ENCODE measurements at places on chromosomes 2 and 18.

- no peak for DNase-seq
These were observed 17.3 kb downstream of the PIK3C3 start for GRCh38 chr18:41972067-41972925.

DNA sequence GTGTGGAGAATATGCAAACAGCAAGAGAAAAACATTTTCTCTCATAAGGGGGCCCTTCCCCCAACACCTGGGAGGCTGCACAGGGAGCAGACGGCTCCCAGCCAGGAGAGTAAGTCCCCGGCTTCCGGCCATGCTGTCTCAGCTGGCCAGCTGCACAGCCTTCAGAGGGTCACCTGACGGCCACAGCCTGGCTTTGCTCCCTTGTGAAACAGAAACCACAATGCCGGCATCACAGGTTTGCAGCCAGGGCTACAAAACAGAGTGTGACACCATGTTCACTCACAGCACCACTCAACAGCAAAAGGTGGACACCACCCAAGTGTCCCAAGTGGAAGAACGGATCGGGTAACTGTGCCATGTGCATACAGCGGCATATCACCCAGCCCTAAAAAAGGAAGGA, 86.9 kb upstream of the GPC1 start:
- peak; percentile 27 for DNase-seq

DNA sequence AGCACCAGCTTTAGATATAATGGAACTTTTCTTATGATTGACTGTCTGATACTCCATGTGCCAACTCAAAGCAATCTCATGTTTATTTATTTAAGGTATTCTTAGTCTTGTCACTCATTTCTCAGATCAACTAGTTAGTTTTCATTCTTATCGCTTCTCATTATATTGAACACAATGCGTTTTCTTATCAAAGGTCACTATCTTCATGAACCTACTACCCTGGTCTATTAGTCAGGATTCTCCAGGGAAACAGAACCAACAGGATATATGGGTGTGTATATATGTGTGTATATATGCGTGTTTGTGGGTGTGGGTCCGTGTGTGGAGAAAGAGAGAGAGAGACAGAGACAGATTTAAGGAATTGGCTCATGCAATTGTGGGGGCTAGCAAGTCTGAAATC, 619.9 kb downstream of the ZEB2 start:
- no peak for DNase-seq

DNA sequence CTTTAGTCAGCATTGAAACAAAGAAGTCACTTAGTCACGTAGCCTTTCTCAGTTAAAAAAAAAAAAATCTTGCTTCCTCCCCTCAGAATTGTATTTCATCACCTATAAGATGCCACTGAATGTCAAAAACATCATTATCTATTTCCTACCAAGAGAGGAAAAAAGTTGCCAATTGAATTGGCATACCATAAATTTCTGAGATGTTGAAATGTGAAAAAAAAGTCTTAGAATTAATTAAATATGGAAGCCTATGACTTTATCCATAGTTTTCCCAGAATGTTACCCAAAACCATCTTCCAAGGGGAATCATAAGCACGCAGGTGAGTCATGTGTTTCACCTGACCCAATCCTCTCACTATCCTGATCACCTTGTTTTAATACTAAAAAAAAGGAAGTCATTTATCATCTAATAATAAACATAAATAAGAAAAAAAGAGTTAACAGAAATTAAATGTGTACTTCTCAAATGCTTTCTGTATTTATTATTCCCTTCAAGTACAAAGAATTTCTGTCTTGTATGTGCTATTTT, 205.7 kb downstream of the TCF4 start:
- no peak for DNase-seq

DNA sequence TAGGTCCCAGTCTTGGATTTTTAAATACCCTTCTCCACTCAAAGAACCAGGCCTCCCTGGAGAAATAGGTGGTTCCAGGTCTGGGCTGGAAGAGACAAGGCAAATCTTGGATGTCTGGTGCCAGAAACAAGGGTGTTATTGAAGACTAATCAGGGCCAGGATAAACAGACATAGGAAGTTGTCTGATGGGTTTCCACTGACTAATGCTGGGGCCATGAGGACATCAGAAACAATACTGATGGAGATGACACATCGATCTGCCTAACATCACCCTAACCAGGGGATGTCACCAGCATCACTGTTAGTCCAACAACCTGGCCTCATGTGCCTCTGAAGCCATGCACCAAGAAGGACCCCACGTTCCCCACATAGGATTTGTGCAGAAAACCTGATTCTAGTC, 42.5 kb upstream of the GLI2 start:
- no peak for DNase-seq

DNA sequence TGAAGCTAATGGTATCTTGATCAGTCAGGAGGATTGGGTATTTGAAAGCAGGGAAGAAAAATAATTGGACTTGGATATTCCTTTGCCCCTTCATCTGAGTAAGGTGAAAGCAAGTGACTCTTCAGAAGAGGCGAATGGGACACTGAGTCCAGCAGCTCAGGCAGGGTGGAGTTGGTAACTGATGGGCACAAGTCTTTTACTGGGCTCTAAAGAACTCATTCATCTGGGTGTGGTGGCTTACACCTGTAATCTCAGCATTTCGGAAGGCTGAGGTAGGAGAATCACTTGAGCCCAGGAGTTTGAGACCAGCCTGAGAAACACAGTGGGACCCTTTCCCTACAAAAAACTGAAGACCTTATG, 11.2 kb downstream of the CFLAR start:
- no peak for DNase-seq

DNA sequence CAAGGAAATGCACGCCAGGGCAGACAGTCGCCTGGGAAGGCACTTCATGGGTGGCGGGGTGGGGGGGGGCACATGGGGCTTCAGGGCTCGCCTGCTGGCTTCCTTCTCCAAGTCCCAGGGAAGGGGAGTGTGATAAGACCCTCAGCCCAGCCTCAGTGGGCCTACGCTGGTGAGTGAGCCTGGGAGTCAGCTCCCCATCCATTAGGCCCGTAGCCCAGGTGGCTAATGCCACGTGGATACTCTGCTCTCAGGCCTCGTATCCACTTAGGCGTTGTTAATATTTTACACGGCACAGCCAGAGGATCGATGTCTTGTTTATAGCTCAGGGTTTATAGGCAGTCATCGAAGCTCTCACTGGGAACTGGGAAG, 47.1 kb downstream of the KCNIP3 start:
- DNase-seq: no peak

DNA sequence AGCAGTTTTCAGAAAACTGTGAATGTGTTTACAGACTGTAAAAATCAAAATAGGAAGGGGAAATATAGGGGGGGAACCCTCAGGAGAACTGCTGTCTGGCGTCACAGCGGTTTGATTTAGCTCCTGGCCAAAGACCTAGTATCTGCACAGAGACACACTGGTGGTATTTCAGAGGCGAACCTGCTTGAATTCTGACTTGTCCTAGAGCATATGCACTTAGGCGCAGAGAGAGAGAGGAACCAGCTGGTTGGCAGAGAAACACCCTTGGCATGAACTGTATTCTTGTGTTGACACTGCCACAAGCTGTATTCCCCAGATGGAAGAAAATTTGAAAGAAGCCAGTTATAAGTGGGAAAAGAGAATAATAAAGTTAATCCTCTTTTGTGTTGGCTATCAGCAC, 506.5 kb upstream of the NRP2 start:
- no peak for DNase-seq
